ENCODE measurements at places on chromosomes 2 and 18.

- DNase-seq: no peak
Observed at GRCh38 chr2:212489719-212490346, 48.8 kb downstream of the ERBB4 start.

DNA sequence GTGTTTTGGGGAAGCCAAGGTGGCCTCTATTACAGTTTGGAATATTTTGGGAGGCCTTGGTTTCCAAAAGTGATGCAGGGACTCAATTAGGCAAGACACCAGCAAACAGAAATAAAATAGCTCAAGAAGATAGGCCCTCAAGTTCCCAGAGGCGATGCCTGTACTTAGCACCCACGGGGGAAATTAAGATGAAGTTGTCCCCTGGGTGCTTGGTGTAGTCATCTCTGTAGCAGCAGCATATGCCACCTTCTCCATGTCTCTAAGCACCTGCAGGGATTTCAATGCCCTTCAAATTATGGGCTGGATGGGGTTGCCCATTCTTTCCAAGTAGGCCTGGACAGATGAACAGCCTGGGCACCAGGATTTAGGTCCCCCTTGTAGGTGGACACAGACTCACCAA lies 185.0 kb downstream of the CTIF start:
- no peak for DNase-seq

DNA sequence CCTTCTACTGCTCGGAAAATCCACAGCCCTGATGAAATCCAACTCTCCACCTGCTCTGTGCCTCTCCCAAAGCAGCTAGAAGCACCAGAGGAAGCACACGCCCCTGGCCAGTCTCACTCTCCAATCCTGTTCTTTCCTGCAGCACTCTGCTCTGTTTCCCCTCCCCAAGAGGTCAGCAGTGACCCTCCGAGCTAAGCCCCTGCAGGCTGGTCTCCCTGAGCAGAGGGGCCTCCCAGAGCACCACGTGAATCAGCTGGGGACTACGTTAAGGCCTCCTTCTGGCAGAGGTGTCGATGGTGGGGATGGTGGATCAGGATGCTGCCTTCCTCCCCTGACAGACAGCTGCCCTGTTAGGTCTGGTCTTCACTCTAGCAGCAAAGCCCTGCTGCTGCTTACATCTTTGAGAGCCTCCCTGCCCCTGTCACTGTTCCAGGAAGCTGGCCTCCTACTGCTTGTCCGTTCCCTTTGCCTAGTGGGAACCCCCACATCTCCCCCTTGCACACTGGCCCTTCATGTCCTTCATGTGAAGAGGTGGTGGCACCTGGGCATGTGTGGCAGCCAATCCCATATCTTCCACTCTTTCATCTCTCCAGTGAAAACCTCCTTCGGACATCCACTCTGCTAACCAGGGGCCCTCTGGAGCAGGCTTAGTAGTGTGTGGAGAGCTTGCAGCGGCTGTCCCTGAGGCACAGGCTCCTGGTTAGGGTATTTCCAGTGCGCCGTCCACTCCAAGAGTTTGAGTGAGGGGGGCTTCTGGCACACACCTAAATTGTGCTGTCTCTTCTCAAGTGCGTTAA lies 307.5 kb upstream of the HS6ST1 start:
- no peak for DNase-seq

GRCh38 chr2:111145103-111145760 lies 24.5 kb downstream of the BCL2L11 start:
- no peak for DNase-seq

DNA sequence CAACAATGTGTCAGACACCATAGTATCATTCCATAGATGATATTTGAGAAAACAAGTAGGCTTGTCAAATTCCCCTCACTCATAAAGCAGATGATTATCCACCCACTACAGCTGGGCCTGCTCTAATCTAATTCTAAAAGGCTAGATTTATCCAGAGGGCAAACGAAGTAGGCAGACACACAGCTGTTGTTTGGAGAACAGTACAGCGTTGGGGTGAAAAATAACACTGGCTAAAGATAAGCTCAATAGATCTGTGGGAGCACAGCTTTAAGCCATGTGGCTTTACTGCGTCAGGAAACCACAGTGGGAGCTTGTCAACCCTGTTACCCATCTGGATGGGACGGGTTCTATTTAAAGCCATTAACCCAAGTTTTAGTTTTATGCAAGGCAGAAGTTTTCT lies 48.9 kb upstream of the COBLL1 start:
- no peak for DNase-seq

DNA sequence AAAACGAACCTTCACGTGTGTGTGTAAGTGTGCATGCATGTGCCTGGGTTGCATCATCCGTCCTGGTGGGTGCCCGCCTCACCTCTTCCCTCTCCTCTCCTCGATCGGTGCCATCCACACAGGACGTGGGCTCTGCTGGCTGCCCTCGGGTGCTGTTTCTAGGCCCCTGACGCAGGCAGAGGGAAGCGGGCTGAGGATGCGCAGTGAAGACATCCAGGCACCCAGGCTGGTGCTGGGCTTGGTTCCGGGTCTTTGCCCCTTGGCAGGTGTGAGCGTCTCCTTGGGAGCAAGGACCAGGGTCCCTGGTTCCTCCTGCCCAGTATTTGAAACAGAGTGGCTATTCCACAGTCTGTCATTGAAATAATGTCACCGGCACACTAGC lies 6.2 kb upstream of the ADCY3 start:
- no peak for DNase-seq

GRCh38 chr2:151262629-151263028 lies 966 bp upstream of the RBM43 start:
- no peak for DNase-seq

GRCh38 chr18:54813977-54814565 lies 14.2 kb upstream of the RAB27B start:
- no peak for DNase-seq

DNA sequence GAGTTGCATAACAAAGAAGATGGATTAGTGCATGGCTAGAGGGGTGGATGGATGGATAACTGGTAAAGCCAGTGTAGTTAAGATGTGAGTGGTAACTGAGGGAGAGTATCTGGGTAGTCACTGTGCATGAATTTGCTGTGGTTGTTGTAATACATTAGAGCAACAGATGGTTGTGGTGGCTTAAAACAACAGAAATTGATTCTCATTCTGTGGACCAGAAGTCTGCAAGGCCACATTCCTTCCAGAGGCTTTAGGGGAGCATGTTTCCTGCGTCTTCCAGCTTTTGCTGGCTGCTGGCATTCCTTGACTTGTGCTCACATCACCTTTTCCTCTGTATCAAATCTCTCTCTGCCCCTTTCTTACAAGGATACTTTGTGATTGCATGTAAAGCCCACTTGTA lies 155.4 kb downstream of the ASB1 start:
- no peak for DNase-seq

- no peak for DNase-seq
Observed at GRCh38 chr2:199364153-199364552, 93.6 kb downstream of the SATB2 start.

- no peak for DNase-seq
Observed at GRCh38 chr2:143852759-143853158, 667.2 kb downstream of the ZEB2 start.

DNA sequence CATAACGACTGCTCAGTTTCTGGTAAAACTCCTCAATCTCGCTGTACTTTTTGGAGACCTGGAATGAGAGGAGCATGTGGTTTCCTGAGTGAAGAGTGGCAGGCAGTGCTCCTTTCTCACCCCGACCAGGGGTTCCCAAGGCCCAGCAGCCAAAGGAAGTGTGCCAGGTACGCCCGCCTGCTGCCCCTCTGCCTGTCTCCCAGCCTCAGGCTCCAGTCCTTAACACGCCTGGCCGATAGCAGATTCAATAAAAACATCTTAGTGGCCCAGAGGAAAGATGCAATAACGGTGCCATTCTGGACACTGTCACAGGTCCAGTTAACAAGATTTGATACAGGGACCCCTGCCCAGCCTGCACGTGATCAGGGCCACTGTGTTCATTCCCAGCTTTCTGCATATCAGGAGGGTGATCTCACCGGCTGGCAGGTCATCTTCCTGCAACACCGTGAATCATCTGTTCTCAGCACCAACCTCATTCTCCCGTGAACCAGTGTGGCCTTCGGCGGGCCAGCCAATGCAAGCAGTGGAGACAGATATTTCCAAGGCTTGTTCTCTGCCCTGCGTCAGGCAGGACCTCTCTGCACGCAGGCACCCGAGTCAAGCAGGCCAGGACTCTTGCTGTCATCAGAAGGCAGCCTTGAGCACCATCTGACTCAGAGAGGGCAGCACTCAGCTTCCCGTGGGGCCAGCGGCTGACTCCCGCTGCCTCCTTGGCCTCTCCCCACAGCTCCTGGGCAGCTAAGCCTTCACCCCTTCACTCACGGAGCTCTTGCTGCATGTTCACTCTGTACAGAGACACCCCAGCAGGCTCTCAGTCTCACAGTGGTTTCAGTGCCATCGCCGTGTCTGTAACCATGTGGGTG lies 9.5 kb downstream of the HS1BP3 start:
- DNase-seq: peak; percentile 30

DNA sequence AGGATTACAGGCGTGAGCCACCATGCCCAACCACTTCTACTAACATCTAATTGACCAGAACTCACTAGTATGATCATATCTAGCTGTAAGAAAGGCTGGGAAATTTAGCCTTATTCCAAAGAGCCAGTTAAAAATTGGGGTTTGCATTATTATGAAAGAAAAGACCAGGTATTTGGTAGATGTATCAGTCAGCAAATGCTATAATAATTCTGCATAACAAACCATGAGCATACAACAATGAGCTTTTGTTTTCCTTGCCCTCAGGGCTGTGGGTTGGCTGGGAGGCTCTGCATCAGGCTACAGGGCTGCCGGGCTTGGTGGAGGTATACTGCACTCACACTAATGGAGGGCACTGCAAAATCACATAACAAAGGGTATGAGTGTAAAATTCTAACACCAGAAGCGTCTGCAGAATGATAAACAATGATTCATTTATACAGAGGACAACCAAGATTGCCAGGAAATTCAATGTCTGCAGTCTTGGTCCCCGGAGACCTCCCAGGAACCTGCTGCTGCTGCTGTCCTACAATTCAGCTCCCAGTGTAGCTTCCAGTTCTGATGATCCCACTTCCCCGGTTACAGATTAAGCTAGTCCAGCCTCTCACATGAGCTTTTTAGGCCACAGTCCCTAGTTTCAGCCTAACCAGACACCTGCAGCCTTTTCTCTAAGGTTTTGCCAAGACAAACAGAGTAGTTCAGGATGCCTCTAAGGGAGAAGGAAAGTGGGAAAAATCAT lies 32.2 kb upstream of the ST3GAL5 start:
- DNase-seq: peak; percentile 67

DNA sequence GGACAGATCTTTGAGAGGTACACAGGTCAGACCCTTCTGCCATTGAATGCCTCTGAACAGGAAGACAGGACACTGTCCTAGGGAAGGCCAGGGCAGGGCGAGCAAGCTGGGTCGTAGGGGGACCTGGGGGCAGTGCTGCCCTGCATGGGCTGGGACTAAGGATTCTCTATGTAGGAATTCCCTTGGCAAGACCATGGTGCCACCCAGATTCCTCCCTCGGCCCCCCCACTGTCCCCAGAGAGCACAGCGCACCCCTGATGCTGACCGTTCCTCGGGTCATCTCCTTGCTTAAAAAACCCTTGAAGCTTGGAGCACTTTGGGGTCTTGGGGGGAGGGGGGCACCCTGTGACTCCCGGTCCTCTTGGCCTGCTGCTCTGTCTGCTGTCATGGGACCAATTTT lies 195.1 kb downstream of the SEPTIN10 start:
- no peak for DNase-seq
